Neural crest cell (in vitro differentiated cells): ENCODE measurements at places on chromosomes 11 and 22. TPM values are rescaled to one million over a fixed set of nuclear protein-coding genes. Genes with fewer than 3 reads are reported as not detected.

DNA sequence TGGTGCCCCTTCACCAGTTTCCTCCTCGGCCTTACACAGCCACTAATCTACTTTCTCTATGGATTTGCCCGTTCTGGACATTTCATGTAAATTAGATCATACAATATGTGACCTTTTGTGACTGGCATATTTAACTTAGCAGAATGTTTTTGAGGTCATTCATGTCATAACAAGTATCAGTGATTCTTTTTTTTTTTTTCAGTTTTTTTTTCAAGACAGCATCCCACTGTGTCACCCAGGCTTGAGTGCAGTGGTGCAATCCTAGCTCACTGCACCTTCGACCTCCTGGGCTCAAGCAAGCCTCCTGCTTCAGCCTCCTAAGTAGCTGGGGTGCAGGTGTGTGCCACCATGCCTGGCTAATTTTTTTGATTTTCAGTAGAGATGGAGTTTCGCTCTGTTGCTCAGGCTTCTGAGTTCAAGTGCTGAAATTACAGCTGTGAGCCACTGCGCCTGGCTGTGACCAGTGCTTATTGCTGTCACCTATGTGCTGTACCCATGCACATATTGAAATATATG, 22.7 kb downstream of the KIAA1671 start:
- H3K4me1 ChIP-seq, result peaks cover 31% of the 10 kb centered on the region
- no peak overlapping the region for H3K27ac ChIP-seq

GRCh38 chr22:27791159-27791858, 10.2 kb downstream of the MN1 start:
- H3K4me1 ChIP-seq, result peaks cover 86% of the 10 kb centered on the region
- H3K36me3 ChIP-seq, result peaks cover 7% of the 10 kb centered on the region
- H3K4me3 ChIP-seq, result peak overlapping the region; percentile 75
- peak overlapping the region; percentile 76 for H3K27ac ChIP-seq
- no peak for DNase-seq

GRAP2 gene
- 0.12 TPM in 1 of 2 replicates, not detected in the other for total RNA-seq

IFITM10 gene
- total RNA-seq, result 0.66 TPM in 1 of 2 replicates, not detected in the other

GRCh38 chr11:17296852-17297559, 20.5 kb downstream of the NUCB2 start:
- DNase-seq, result no peak
- H3K4me3 ChIP-seq, result no peak overlapping the region
- H3K4me1 ChIP-seq, result no peaks in the 10 kb centered on the region
- H3K27me3 ChIP-seq, result no peaks in the 10 kb centered on the region
- peaks cover 8% of the 10 kb centered on the region for H3K36me3 ChIP-seq
